ENCODE measurements at places on chromosomes 5 and 9. TPM values are rescaled to one million over a fixed set of nuclear protein-coding genes. Genes with fewer than 3 reads are reported as not detected.

DNA sequence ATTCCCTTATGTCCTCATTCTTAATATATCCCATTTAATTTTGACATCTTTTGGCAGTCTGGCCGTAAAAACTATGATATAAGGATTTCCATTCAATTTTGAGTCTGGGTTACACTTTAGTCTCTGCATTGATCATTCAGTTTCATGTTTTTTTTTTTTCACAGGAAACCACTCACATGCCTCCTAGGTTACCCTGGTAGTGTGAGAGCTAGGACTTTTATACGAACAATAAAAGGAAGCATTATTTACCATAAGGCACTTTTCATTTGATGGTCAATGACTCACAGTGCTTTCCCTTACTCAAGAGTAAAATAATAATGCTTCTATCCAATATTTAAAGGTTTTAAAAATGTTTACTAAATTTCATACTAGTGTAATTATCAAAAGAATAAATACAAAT is 16.4 kb upstream of the DMAC1 start:
- H3K4me3 ChIP-seq, result no peak overlapping the region
- no peaks in the 10 kb centered on the region for H3K27me3 ChIP-seq
- no peaks in the 10 kb centered on the region for H3K36me3 ChIP-seq
- DNase-seq, result no peak
- H3K4me1 ChIP-seq, result peaks cover 5% of the 10 kb centered on the region
- no peak overlapping the region for H3K27ac ChIP-seq

Gene ANKRD33B
- 0.15 TPM for polyA plus RNA-seq

- H3K27me3 ChIP-seq, result no peaks in the 10 kb centered on the region
- H3K27ac ChIP-seq, result no peak overlapping the region
- peaks cover 28% of the 10 kb centered on the region for H3K36me3 ChIP-seq
- no peak for DNase-seq
- H3K4me1 ChIP-seq, result peaks cover 8% of the 10 kb centered on the region
Measured at GRCh38 chr9:97602430-97602829, 30.7 kb downstream of the TSTD2 start.

GRCh38 chr5:154332451-154332850 is 113.3 kb upstream of the SAP30L start:
- peaks cover 2% of the 10 kb centered on the region for H3K4me1 ChIP-seq
- H3K36me3 ChIP-seq, result peaks cover 40% of the 10 kb centered on the region
- H3K4me3 ChIP-seq, result no peak overlapping the region
- peak overlapping the region; percentile 69 for H3K27ac ChIP-seq
- H3K27me3 ChIP-seq, result peaks cover 4% of the 10 kb centered on the region
- no peak for DNase-seq

Gene ARID3C
- polyA plus RNA-seq, result not detected

- no peaks in the 10 kb centered on the region for H3K27me3 ChIP-seq
- no peaks in the 10 kb centered on the region for H3K36me3 ChIP-seq
- DNase-seq, result no peak
- H3K4me1 ChIP-seq, result no peaks in the 10 kb centered on the region
- no peak overlapping the region for H3K27ac ChIP-seq
Measured at GRCh38 chr9:14131356-14132088, 182.4 kb downstream of the NFIB start.

Gene PCDHB6
- polyA plus RNA-seq, result not detected

GRCh38 chr5:154237376-154237743 is 46.8 kb downstream of the GALNT10 start:
- H3K36me3 ChIP-seq, result no peaks in the 10 kb centered on the region
- no peak for DNase-seq
- H3K27ac ChIP-seq, result peak overlapping the region; percentile 48
- H3K27me3 ChIP-seq, result no peaks in the 10 kb centered on the region
- peaks cover 73% of the 10 kb centered on the region for H3K4me1 ChIP-seq

Gene SGCD
- polyA plus RNA-seq, result not detected

Gene MAMDC2
- 0.22 TPM for polyA plus RNA-seq

Gene ZDHHC11B
- not detected for polyA plus RNA-seq

GRCh38 chr9:80699511-80699998 is 989.8 kb downstream of the TLE1 start:
- DNase-seq, result no peak
- peaks cover 2% of the 10 kb centered on the region for H3K27me3 ChIP-seq
- H3K27ac ChIP-seq, result no peak overlapping the region
- H3K4me1 ChIP-seq, result no peaks in the 10 kb centered on the region
- H3K36me3 ChIP-seq, result no peaks in the 10 kb centered on the region

Gene CCDC180
- polyA plus RNA-seq, result 0.43 TPM

- no peaks in the 10 kb centered on the region for H3K4me1 ChIP-seq
- H3K27ac ChIP-seq, result no peak overlapping the region
- peaks cover under 1% of the 10 kb centered on the region for H3K27me3 ChIP-seq
- H3K36me3 ChIP-seq, result no peaks in the 10 kb centered on the region
Measured at GRCh38 chr9:105087910-105088898, 156.2 kb upstream of the SLC44A1 start.

GRCh38 chr9:108844856-108845255 is 10.9 kb downstream of the ACTL7B start:
- H3K4me3 ChIP-seq, result no peak overlapping the region
- no peak overlapping the region for H3K27ac ChIP-seq
- DNase-seq, result no peak
- H3K27me3 ChIP-seq, result no peaks in the 10 kb centered on the region
- H3K4me1 ChIP-seq, result peaks cover 11% of the 10 kb centered on the region
- H3K36me3 ChIP-seq, result no peaks in the 10 kb centered on the region

Gene KCNV2
- polyA plus RNA-seq, result not detected

DNA sequence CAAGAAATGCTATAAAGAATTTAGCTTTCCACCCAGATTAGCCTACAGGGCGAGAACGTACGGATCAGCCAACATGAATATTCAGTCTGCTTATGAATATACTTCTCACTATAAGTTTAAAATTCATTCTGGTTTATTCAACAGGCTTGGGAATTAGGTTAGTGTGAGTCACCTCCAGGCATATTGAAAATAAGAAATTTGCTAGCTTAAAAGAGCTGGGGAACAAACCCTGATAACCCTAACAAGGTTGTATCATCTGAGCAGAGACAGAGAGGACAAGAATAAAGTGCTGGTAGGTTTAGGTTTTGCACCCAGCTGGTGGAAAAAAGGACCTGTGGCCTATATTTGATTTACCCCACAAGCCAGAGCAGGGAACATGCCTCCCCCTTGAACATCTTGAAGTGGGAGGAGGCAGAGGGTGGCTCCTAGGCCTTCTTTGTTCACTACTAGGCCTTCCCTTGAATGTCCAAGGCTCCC is 12.3 kb downstream of the FNBP1 start:
- peak overlapping the region; percentile 86 for H3K27ac ChIP-seq
- H3K36me3 ChIP-seq, result no peaks in the 10 kb centered on the region
- peaks cover 2% of the 10 kb centered on the region for H3K27me3 ChIP-seq
- peaks cover 95% of the 10 kb centered on the region for H3K4me1 ChIP-seq
- DNase-seq, result no peak
- H3K4me3 ChIP-seq, result peak overlapping the region; percentile 39

GRCh38 chr9:109919736-109920408 is 139.9 kb downstream of the PALM2AKAP2 start:
- H3K27me3 ChIP-seq, result peaks cover 4% of the 10 kb centered on the region
- no peak overlapping the region for H3K4me3 ChIP-seq
- H3K27ac ChIP-seq, result no peak overlapping the region
- no peak for DNase-seq
- no peaks in the 10 kb centered on the region for H3K36me3 ChIP-seq
- peaks cover 7% of the 10 kb centered on the region for H3K4me1 ChIP-seq

Gene ADGRD2
- not detected for polyA plus RNA-seq

GRCh38 chr9:128254362-128254761 is 21.4 kb downstream of the GOLGA2 start:
- H3K4me1 ChIP-seq, result peaks cover 17% of the 10 kb centered on the region
- H3K27me3 ChIP-seq, result peaks cover 7% of the 10 kb centered on the region
- DNase-seq, result no peak
- no peak overlapping the region for H3K4me3 ChIP-seq
- H3K27ac ChIP-seq, result no peak overlapping the region

DNA sequence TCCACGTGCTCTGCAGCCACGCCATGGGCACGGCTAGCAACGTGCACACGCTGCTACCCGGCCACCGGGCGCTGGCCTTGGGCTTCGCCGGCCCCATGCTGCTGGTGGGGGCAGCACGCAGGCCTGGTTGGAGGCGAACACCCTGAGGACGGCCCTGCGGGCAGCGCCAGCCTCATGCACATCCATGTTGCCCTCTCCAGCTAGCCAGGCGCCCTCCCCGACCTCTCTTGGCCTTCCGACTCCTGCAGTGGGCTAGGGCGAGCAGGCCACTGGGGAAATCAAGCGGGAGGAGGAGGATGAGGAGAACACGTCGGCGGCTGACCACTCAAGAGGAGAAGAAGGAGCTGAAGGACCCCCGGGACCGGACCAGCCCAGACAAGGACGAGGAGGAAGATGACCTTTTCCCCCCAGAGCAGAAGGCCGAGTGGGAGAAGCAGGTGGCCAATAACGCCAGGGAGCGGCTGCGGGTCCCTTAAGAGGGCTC is 73.3 kb downstream of the INSL6 start:
- H3K36me3 ChIP-seq, result peaks cover 14% of the 10 kb centered on the region
- no peak overlapping the region for H3K27ac ChIP-seq
- H3K27me3 ChIP-seq, result no peaks in the 10 kb centered on the region
- no peak overlapping the region for H3K4me3 ChIP-seq
- DNase-seq, result no peak

DNA sequence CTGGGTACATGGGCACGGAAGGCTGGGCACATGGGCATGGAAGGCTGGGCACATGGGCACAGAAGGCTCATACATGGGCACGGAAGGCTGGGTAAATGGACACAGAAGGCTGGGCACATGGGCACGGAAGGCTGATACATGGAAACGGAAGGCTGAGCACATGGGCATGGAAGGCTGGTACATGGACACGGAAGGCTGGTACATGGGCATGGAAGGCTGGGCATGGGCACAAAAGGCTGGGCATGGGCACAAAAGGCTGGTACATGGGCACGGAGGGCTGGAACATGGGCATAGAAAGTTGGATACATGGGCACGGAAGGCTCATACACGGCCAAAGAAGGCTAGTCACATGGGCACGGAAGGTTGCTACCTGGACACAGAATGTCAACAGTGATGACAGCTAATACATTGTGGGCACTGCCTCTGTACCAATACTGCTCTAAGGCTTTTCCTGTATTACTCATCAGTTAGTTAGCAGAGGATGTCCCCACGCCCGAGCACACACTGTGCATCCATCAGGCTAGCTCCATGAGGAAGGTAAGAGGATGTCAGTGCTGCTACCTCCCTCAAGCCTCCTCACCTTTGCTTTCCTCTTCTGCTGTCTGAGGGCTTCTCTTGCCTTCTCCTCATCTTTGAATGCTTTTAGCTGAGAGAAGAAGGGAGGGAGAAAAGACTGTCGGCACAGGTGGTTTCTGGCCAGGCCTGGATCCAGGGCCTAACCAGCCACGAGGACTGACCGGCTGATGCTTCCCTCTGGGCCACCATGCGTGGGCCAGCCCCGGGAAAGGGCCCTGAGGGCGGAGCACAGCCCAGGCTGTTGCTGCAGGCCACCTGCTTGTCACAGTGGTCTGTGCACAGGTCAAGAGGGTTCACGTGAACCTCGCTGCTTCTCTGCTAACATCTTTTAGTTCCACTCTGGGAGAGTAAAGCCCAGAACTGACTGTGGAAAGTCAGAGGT is 14.3 kb downstream of the GPX3 start:
- no peak for DNase-seq
- no peak overlapping the region for H3K4me3 ChIP-seq
- H3K27me3 ChIP-seq, result no peaks in the 10 kb centered on the region

All from immature natural killer cell (primary cell).